ENCODE measurements at places on chromosomes 5 and 9.

- DNase-seq: no peak
Measured at GRCh38 chr5:171480239-171480638, 60.8 kb downstream of the FGF18 start.

GRCh38 chr9:83569326-83569725, 31.1 kb upstream of the FRMD3 start:
- DNase-seq: no peak

DNA sequence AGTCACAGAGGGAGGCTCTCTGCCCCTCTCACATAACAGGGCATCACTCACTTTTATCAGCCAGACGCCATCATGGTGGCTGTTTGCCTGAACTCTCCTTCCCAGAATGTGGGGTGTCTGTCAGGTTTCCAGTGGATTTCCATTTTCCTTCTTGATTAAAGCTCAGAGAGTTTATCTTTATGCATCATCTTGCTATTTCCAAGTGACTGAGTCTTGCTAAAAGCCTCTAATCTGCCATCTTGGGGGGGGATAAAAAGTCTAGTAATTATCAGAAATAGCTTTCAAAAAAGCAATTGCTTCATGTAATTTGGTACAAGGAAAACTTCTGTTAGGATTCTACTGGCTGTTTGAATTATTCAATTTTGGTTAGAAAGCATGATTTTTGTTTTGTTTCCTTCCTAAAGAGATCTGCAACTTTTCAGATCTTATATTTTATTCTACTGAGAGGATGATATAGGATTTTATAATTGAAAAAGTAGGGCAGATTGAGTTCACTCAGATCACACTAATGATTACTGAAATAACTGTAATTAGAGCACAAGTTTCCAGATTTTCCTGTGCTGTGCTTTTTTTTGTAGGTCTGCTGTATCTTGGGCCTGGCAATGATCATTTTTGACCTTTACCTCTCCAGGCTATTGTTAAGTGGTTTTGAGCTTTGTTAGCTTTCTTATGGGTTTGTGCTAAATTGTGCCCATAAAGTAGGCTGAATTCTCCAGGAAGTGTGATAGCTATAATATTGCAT, 661.5 kb downstream of the TLE4 start:
- no peak for DNase-seq

DNA sequence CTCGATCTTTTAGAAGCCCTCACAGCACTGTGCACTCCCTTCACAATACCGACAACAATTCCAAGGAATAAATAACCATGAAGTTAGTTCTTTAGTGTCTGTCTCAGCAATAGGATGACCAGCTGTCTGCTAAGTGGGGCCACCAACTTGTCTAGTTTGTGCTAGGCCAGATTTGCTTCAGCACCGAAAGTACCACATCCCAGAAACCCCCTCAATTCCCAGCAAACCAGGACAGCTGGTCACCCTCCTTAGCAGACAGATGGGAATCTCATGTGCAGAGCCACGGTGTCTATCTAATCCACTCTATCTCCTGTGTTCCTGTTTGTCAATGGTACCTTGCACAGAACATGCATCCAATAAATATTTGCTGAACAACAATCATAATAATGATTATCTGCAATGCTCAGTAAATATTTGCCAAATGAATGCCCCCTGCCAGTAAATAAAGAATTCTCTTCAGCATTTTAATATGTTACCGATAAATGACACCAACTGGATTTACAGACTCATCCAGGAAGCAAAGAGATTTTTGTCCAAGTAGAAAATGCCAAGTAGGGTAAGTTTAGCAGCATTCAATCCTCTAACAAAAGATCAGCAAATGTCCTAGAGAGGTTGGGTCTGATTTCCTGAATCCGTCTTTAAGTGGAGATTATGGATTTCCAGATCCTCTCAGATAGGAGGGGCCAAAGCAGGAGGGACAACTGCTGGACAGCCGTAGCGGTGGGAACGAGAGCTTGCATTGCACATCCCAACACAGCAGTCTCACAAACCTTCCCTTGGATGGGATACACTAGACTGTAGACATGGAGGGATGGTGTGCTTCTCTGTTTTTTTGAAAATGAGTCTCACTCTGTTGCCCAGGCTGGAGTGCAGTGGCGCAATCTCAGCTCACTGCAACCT, 51.9 kb upstream of the ANKRD33B start:
- DNase-seq: no peak
